ENCODE measurements at places on chromosomes 16 and 17. TPM values are rescaled to one million over a fixed set of nuclear protein-coding genes. Genes with fewer than 3 reads are reported as not detected.

The TBC1D3B gene
- 1.8 TPM for total RNA-seq

The MSI2 gene
- 18.6 TPM for total RNA-seq

The P2RX1 gene
- not detected for total RNA-seq

The FBXO39 gene
- not detected for total RNA-seq

The NKD1 gene
- under 0.01 TPM for total RNA-seq

The RAB37 gene
- not detected for total RNA-seq

The BEAN1 gene
- total RNA-seq: 0.81 TPM

The SMURF2 gene
- 27.4 TPM for total RNA-seq

The KRTAP2-1 gene
- total RNA-seq: not detected

The KRTAP4-5 gene
- total RNA-seq: not detected

The CTRB2 gene
- not detected for total RNA-seq

The ITFG1 gene
- total RNA-seq: 35.0 TPM

The PRSS36 gene
- total RNA-seq: 1.1 TPM

The MYH13 gene
- total RNA-seq: not detected

The SHISA9 gene
- total RNA-seq: 4.7 TPM

The MYH2 gene
- not detected for total RNA-seq

The GALR2 gene
- 1.3 TPM for total RNA-seq

The SLFN14 gene
- total RNA-seq: not detected

The CLEC19A gene
- total RNA-seq: not detected

The SALL1 gene
- total RNA-seq: 12.5 TPM

The SOST gene
- total RNA-seq: not detected

The WNK4 gene
- total RNA-seq: 6.7 TPM

The CFAP97D1 gene
- total RNA-seq: not detected

All from mesangial cell (primary cell).